Stimulated activated CD8-positive, alpha-beta memory T cell treated with anti-CD3 and anti-CD28 coated beads, Interleukin-7, amount 100 ng/mL, for 48 hours (primary cell): ENCODE measurements at places on chromosomes 4 and X.

GRCh38 chrX:82528525-82528924 lies 979.6 kb upstream of the POU3F4 start:
- DNase-seq, result no peak

DNA sequence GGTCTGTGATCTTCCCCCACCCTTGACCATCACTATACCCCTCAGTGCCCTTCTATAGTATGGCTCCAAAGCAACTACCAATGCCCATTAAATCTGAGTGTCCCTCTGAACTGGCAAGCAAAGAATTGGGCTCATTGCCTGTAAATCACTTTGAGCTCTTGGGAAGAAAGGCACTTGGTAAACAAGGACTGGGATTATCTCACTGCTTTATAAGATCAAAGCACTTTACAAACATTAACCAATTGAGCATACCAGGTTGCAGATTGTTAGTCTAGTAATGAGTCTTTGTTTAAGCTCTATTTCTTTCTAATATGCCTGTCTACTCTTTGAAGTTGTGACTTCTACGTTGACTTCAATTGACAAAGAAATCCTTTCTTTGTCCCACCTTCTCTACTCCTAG lies 34.1 kb downstream of the AREG start:
- DNase-seq, result no peak

GRCh38 chr4:189060104-189060503 lies 880.6 kb upstream of the FRG1 start:
- no peak for DNase-seq

GRCh38 chrX:39613482-39613995 lies 484.2 kb downstream of the BCOR start:
- DNase-seq, result no peak
